ENCODE measurements at places on chromosomes 3 and 15.

GRCh38 chr3:128999102-128999501 is 2.0 kb upstream of the EFCC1 start:
- no peak for DNase-seq

DNA sequence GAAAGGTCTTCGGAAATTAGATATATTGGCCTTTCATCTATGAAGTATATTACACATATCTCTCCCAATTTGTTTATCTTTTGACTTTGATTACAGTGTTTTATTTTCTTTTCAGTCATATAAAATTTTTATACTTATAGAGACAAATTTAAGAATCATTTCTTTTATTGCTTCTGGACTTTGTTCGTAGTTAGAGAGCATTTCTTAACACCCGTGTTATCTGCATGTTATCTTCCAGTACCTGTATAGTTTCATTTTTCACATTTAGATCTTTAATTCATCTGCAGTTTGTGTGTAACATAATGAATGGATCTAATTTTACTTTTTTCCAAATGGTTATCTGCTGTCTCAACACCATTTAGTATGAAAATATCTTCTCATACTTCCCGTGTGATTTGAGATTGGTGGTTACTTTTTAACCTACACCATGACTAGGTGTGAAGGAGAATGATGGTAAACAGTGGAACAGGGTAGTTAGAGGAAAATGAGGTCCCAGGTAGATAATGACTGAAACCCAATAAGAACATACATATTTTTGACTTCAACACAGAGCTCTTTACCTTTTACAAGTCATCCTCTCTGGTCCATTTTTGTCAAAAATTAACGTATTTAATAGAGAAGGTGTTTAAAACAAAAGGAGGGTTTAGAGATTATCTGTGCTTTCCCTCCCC is 99.3 kb downstream of the LPP start:
- DNase-seq, result no peak

DNA sequence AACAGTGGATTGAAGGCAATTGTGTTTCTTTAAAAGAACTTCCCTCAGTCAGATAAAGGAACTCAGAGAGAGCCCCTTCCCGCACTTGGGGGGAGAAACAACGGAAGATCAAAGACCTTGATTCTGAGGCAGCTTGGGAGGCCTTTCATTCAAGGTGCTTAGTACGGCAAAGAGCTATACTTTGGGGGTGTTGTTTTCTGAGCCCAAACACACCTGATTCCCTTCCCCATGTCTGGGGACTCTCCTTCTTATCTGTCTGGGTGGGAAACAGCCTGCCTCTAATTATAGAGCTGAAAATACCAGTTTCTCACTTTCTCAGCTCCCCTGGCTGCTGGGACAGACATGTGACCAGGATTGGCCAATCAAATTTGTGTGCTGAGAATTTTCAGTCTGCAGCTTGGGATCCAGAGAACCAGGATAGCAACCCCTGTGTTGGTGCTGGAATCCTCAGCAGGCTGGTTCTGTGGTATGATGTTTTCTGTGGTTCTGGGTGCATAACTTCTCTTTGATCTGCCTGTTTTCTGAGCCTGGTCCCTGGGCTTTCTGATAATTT is 19.4 kb upstream of the IQCF6 start:
- no peak for DNase-seq

DNA sequence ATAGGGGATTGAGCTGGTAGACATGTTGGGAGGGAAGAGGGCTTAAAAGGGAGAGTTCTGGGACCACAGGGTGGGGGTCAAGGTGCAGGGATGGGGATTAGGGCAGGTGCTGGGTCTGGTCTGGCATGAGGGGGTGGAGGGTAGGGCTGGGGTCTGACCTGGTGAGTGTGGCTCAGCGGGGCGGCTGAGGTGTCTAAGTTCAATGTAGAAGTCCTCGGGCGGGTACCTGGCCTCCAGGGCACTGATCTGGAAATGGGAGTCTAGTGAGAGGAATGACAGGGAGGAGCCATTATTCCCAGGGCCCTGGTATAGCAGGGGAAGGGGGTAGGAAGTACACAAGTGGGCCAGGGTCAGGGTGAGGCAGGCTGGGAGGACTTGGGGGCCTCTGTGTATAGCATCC is 39.6 kb downstream of the RAB11A start:
- no peak for DNase-seq

- DNase-seq, result peak; percentile 42
Measured at GRCh38 chr3:69504232-69504631, 118.3 kb upstream of the FRMD4B start.

GRCh38 chr3:130539005-130539404 is 22.0 kb downstream of the COL6A6 start:
- peak; percentile 52 for DNase-seq

GRCh38 chr3:175770426-175770825 is 911.3 kb downstream of the NAALADL2 start:
- no peak for DNase-seq

DNA sequence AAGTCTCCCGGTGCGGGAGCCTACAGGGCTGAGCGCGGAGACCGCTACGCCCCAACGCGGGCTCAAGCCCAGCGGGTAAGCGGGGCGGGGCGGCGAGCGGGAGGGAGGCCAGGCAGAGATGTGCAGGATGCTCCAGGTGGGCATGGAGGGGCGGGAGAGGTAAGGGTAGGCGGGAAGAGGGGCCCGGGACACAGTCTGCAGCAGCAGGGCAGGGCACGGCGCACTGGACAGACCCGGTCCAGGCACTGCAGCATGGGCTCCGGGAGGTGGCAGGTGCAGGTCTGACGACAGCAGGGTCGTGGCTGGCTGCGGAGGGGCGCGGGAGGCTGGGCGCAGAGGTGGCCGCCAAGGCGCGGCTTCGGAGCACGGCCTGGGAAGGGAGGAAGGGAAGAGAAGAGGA is 102.8 kb downstream of the GABRB3 start:
- no peak for DNase-seq

DNA sequence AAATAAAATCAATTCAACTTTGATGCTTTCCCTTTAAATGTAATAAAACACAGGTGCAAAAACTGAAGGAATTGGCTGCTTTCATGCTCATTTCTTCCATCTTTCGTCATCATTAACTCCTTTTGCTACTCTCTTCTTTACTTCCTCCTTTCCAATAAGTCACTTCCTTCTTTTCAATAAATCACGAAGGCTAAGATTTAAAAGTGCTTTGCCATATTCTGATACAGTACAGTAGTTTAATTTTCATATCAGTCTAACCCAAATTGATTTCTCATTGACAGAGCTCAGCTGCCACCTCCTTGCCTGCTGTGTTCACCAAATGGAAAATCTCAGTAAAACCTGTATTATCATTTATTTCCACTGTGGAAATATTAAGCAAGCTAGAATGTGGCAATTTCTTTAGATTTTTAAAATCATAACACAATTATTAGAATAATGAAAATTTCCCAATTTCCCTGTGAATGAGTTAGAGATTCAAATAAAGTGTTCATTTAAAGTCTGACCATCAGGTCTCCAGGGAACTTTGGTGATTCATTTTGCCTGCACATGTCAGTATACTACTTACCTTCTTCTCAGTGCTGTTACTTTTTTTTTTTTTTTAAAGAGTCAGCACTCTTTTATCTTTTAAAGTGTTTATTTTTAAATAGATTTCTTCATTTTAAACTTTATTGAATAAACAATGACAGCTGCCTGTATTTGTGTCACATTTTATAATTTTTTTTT is 41.6 kb downstream of the NANOGP8 start:
- DNase-seq, result no peak

- peak; percentile 27 for DNase-seq
Measured at GRCh38 chr3:126798521-126798920, 94.5 kb downstream of the CHCHD6 start.

GRCh38 chr3:108459225-108459624 is 51.2 kb downstream of the MYH15 start:
- no peak for DNase-seq

GRCh38 chr15:58314593-58315216 is 117.1 kb upstream of the LIPC start:
- DNase-seq, result no peak

DNA sequence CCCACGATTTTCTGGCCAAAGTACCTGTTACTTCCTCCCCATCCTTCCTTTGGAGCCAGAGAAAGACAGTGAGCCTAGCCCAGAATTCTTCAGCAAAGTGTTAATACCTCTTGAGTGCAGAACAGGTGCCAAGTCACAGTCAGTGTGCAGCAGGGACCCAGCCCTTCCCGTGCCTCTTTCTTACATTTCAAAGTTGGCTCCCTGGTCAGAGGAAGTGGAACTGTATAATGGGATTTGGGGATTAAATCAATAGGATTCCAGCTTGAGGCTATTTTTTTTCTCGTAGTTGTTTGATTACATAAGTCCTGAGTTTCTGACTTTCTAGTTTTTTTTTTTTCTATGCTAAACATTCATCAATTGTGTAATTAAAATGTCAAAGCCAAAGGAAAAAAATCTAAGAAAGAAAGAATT is 52.6 kb upstream of the ABHD10 start:
- no peak for DNase-seq

DNA sequence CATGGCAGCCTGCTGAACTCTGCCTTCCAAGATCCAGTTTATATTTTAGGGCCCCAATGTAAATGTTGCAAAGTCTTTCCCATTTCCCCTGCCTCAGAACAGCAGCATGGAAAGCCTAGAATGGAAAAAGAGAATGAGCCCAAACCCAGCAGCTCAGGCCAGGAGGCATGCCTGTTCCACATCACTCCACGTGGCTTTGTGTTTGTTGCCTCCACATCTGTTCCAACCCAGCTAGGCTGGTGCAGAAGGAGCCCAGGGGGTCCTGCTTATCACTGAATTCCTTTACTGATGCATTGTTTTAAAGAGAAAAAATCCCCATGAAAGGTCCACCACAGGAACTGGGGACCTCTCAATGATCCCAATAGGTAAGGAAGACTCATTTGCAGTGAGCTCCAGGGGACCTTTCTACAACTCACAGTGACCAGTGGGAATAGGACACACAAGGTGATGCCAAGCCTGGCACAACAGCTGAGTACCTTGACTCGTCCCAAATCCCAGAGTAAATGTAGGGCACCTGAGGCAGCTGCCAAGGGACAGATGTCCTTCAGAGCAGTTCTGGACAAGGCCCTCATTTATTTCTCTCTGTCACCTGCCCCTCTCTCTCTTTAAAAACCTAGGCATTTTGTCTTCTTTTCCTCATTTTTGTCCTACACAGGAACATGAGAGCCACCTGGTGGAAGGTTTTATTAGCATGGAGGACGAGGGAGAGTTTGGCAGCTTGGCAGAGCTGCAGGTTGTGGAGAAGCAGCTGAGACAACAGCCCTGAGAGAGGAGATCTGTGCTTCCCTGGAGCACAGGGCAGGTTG is 41.7 kb upstream of the ADAMTS17 start:
- peak; percentile 38 for DNase-seq

DNA sequence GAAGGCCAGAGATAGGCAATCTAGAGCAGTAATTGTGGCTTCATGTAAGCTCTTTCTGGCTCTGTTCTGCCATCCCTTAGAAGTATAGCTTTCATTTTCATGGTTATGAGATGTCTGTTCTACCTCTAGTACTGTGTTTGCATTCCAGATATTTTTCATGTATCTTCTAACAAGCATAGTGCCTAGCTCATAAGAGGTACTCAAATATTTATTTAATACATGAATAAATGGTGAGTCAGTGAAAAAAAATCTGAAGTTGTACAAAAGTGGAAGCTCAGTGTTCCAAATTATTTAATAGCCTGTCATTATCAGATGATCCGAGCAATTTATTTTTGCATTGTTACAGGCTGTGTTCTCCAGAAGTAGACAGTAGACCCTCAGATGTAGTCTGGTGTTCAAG is 64.3 kb downstream of the OXSM start:
- no peak for DNase-seq

GRCh38 chr3:4413467-4413866 is 53.6 kb downstream of the SUMF1 start:
- DNase-seq, result peak; percentile 67

All from HT1080 (cell line).